Stimulated activated CD8-positive, alpha-beta memory T cell treated with anti-CD3 and anti-CD28 coated beads, Interleukin-12 subunit alpha, Interleukin-12 subunit beta, amount 100 ng/mL, for 1 hour (primary cell): ENCODE measurements at places on chromosomes 4 and X.

- DNase-seq: no peak
These were observed 99.8 kb downstream of the PTCHD1 start for GRCh38 chrX:23434356-23434884.

DNA sequence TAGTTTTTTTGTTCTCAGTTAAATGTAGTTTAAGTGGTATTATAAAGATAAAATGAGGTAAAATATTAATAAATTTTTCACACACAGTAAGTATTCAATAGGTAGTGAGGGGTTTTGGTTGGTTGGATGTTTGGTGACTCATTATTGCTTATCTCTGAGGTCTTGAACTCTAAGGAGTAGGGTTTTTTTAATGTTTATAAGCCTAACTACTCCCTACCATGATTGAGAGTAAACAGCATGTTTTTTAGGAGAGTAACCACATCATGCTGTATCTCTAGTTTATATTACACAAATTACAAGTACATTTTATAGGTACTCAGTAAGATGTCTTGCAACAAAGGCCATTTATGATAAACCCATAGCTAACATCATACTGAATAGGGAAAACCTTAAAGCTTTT lies 181.6 kb downstream of the MAPK10 start:
- DNase-seq: no peak

DNA sequence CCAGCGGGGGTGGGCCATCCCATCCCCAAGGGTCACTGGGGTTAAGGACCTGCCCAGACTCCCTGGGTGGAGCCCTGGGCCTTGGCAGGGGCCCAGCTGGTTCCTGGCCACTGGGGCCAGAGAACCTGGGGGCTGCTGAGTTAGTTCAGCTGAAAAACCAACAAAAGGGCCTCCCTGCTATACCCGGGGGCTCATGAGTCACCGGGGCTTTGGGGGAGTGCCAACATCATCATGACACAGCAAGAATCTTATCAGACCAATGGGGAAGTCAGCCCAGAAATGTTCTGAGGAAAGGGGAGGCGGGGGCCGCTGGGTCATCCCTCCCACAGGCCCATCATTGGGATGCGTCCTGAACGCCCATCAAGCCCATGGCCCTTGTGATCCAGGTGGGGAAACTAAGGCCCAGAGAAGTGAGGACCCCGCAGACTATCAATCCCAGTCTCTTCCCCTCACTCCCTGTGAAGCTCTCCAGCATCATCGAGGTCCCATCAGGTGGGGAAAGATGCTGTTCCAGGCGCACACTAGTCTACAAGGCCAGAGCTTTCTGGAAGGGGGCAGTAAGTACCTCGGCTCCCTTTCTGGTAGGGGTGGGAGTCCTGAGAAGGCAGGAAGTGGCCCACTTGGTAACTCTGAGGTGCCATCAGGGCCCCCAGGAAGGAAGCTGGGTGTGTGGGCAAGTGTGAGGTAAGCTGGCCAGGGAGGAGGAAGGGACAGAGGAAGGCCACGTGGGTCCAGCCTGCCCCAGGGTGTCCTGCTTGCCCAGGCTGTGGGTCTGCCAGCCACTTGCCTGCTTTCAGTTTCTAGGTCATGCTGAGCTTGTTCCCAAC lies 4.5 kb downstream of the G6PD start:
- no peak for DNase-seq

GRCh38 chrX:49748211-49748956 lies 52.6 kb upstream of the PAGE1 start:
- no peak for DNase-seq

- DNase-seq: no peak
These were observed 18.9 kb upstream of the DUSP9 start for GRCh38 chrX:153628129-153628528.
